ENCODE measurements at places on chromosomes 12 and 14.

DNA sequence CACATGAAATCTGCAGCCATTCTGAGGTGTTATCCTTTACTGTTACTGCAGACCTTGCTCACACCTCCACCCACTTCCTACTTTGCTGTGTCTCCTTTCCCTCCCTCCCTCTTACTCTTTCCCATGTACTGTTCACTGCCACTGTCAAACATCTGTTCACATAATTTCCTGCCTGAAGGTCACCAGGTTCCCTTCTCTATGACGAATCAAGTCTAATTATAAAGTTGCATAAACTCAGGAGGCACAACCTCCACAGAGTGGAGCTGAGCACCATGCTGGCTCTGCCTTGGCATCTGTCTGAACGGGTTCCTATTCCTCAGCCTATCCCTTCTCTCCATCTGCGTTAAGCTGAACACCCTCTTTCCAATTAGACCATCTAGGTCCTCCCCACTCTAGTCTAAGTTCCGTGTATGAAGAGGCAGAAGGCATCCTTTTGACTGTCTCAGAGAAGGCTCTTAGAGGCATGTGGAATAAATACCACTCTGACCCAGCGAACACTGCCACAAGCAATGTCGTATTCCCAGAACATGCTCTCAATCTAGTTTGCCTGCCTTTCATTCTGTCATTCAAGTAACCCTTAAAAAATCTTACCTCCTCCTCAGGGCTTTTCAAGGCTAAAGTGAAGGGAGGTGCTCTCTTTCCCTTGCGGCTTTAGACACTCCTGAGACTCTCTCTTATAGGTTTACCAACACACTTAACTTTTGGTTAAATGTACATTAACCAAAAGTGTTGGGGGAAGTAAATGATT, 48.7 kb downstream of the ACADS start:
- DNase-seq = no peak
- H3K36me3 ChIP-seq = no peaks in the 10 kb centered on the region
- no peaks in the 10 kb centered on the region for H3K27me3 ChIP-seq
- no peak overlapping the region for H3K4me3 ChIP-seq

- no peaks in the 10 kb centered on the region for H3K36me3 ChIP-seq
- no peak overlapping the region for H3K4me3 ChIP-seq
- DNase-seq = no peak
- no peak overlapping the region for H3K27ac ChIP-seq
- H3K27me3 ChIP-seq = no peaks in the 10 kb centered on the region
- H3K4me1 ChIP-seq = no peaks in the 10 kb centered on the region
Observed at GRCh38 chr12:85329913-85330312, 49.9 kb downstream of the ALX1 start.

- no peaks in the 10 kb centered on the region for H3K4me1 ChIP-seq
- DNase-seq = no peak
- H3K27me3 ChIP-seq = no peaks in the 10 kb centered on the region
- H3K4me3 ChIP-seq = no peak overlapping the region
- no peaks in the 10 kb centered on the region for H3K36me3 ChIP-seq
- no peak overlapping the region for H3K27ac ChIP-seq
Observed at GRCh38 chr12:43329375-43329774, 222.6 kb downstream of the ADAMTS20 start.

DNA sequence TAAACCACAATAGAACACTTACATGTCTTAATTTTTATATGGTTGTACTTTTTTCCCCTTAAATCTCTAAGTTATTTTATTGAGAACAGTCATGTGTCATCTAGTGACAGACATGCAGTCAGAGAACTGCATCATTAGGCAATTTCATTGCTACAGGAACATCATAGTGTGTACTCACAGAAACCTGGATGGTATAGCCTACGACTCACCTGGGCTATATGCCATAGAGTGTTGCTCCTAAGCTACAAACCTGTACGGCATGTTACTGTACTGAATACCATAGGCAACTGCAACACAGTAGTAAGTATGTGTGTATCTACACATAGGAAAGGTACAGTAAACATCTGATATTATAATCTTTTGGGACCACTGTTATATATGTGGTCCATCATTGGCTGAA, 557.6 kb downstream of the PRKD1 start:
- H3K4me3 ChIP-seq = no peak overlapping the region
- H3K4me1 ChIP-seq = no peaks in the 10 kb centered on the region
- H3K27ac ChIP-seq = no peak overlapping the region
- no peak for DNase-seq
- no peaks in the 10 kb centered on the region for H3K27me3 ChIP-seq
